GM20000 (cell line): ENCODE measurements at places on chromosomes 5 and 9.
A peak's percentile ranks its signal among the peaks of the same experiment; 100 is the strongest.

- no peak for DNase-seq
Measured at GRCh38 chr5:134051305-134051704, 46.5 kb upstream of the VDAC1 start.

DNA sequence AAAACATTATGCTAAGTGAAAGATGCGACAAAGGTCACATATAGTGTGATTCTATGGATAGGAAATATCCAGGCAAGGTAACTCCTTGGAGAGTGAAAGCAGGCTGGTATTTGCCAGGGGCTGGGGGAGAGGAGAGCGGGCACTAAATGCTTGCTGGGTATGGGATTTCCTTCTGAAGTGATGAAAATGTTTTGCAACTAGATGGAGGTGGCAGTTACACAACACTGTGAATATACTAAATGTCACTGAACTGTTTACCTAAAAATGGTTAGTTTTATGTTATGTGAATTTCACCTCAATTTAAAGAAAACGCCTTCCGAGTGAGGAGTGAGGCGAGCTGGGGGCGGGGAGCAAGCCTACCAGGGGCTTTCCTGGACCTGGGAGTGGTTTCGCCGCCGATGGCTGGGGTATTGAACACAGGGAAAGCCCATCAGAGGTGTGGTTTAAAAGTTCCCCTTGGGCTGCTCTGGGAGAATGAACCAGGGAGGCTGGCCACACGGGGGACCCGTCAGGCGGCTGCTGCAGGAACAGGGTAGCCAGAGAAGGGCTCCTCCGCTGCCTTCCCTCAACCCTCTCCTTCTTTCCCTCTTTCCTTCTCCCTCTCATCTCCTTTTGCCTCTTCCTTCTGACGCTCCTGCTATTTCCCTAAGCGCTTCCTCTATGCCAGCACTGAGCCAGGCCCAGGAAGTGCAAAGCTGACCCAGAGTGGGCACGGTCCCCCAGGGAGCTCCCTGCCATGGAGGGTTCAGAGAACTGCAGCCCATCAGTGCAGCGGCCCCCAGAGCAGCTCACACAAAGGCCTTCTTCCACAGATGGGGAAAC lies 4.9 kb downstream of the AKNA start:
- DNase-seq = peak; percentile 70

DNA sequence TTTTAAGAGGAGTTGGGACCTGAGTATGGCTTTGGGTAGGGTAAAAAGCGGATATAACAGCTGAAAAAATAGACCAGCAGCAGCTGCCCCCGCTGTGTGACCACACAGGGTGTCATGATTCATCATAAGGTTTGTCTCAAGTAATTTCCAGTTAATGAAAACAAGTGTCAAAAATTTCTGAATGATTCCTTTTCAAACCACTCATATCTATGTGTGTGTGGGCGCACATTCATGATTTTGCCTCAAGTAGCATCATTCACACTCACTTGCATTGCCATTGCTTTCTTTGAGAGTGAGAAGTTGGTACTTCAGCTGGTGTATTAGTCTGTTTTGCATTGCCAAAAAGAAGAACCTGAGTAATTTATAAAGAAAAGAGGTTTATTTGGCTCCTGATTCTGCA lies 12.1 kb upstream of the TNFAIP8 start:
- DNase-seq = no peak

DNA sequence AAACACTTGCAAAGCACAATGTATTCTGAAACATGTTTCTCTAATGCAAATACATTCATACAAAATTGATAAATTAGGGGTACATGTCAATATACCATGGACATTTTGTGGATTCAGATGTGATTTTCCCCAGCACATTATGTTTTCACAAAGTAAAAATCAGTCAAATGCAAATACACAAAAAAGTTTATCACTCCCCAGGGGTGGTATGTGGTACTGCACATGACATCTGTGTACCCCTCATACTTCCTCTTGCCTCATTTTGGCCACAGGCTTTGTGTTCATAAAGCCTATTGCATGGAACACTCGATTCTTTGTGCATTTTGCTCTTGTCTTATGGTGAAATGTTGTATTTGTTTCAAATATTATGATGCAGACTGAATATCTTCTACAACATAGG lies 116.8 kb upstream of the PDE4D start:
- DNase-seq = no peak

DNA sequence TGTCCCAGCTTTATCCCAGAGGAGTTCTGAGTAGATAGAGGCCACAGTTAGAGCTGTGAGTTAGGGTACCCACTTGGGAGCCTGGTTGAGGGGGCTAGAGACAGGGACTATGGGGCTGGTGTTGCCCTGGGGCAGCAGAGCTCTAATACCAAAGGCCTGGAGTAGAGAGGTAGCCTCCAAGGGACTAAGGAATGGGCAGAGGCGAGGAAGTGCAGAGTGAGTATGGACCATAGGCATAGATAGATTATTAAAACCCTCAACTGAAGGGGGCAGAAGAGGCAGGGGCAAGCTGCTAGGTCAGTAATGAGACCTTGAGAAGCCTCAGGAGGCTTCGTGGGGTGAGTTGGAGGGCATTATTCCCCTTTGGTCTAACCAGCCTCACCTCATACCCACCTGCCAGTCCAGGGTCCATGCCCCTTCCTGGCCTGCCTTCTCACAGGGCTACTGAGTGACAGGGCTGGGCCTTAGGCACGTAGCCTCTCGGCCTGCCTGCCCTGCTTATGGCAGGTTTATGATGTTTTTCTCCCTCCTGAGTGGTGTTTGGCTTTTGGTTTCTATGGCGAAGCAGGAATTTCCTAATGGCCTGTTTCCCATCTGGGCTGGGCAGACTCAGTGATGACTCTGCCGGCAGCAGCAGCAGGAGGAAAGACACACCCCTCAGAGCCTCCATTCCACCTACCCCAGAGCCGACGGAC lies 8.0 kb downstream of the PDLIM4 start:
- DNase-seq = peak; percentile 8

DNA sequence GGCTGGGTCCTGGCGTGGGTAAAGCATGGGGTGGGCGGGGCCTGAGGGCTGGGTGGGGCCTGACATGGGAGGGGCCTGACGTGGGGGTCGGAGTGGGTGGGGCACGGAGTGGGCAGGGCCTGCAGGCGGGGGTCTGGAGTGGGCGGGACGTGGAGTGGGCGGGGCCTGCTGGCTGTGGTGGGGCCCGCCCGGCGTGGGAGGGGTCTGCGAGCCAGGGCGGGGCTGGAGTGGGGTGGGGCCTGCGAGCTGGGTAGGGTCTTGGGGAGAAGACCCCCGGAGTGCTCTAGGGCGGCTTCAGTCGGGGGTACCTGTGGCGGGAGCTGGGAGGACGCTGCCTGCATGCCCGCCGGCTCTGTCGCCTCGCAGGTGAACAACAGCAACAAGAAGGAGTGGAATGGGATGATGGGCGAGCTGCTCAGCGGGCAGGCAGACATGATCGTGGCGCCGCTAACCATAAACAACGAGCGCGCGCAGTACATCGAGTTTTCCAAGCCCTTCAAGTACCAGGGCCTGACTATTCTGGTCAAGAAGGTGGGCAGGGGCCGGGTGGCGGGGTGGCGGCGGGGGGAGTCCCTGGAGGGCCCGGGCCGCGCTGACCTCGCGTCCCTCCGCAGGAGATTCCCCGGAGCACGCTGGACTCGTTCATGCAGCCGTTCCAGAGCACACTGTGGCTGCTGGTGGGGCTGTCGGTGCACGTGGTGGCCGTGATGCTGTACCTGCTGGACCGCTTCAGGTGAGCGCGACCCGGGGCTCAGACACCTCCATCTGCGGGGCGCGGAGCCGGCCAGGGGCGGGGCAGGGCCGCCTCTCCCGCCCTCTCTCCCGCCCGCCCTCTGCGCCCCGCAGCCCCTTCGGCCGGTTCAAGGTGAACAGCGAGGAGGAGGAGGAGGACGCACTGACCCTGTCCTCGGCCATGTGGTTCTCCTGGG lies 8.0 kb downstream of the LRRC26 start:
- DNase-seq = no peak

DNA sequence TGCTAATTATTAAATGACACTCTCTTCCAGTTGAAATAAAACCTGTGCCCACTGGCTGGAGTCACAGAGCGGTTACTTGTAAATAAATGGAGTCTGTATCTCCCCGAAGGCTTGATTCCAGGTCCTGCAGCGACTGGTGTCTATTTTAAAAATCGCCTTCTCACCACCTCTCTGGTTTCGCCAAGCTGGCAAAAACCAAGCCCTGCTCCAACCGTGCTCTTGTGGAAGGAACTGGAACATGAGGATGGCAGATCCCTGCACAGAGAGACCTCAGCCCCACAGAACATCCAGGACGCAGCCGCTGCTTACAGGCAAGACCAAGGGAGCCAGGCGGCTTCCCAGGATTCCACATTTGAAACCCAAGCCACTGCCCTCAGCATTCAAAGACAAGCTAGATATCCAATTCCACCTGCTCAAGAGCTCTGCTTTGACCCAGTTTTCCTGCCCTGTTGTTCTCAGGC lies 15.0 kb downstream of the SEMA4D start:
- no peak for DNase-seq

DNA sequence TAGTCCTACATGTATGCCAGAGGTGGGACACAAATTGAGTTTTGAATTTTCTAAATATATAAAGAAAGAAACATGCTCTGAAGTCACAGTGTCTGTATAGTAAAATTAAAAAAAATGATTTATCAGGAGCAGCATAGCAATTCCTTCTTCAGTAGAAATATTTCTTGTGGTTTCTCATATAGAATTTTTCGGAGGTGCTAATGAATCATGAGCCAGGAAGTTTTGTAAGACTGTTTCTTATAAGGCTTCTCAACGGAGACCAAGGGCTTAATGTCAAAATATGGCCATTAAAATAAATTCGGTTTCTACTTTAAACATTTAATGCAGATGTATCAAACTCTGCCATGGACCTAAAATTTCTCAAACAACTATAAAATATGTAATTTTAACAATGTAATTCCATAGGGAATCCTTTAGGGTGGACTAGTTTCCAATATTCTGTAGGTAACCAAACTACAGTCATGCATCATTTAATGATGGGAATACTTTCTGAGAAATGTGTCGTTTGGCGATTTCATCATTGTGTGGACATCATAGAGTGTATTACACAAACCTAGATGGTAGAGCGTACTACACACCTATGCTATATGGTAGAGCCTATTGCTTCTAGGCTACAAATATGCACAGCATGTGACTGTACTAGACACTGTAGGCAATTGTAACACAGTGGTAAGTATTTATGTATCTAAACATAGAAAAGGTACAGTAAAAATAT lies 66.3 kb downstream of the ANKRD55 start:
- no peak for DNase-seq
